BE2C (cell line): ENCODE measurements at places on chromosomes 2 and 18.

DNA sequence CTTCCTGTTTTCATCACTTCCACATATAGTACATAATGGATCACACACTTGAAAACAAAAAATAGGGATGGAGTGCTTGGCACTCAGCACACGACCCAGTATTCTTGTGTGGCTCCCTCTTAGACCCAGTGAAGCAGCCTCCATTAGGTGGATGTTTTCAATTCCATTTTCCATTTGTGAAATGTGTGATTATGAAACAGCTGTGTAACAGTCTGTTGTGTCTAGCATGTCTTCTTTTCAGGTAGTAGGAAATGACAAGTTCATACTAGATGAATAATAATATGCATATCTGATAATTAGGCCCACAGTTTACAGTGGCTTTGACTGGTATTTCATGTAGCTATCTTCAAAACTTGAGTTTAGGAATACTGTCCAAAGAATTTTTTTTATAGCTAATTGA is 35.5 kb downstream of the EML6 start:
- no peak for DNase-seq

GRCh38 chr18:48007955-48008701 is 77.7 kb upstream of the SMAD2 start:
- DNase-seq: peak; percentile 73

DNA sequence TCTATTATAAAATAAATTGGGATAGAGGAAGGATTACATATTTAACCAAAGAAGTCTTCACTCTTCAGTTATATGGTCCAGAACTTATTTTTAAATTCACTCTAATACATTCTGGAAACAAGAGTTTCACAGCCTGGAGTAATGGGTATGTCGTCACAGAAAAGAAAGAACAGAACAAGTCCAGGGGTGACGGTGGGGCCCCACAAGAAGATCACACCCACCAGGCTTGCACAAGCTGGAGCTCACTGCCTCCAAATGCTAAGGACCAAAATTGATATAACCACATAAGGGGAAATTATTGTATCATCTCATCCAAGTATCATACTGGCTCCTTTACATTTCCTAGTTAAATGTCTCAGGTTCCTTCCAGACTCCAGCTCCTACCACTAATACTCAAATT is 11.3 kb downstream of the LRPPRC start:
- no peak for DNase-seq

DNA sequence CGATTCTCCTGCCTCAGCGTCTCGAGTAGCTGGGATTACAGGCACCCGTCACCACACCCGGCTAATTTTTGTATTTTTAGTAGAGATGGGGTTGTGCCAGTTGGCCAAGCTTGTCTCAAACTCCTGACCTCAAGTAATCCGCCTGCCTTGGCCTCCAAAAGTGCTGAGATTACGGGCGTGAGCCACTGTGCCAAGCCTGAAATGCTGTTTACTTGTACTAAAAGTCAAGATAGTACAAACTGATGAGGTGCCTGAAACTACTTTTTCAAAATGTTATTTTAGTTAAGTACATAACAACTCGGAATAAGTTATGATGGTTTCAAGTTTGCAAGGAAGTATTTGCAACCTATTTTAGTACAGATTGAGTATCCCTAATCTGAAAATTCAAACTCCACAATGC is 85.7 kb downstream of the CEP192 start:
- no peak for DNase-seq

GRCh38 chr2:224442071-224442967 is 40.4 kb upstream of the FAM124B start:
- DNase-seq: peak; percentile 24

DNA sequence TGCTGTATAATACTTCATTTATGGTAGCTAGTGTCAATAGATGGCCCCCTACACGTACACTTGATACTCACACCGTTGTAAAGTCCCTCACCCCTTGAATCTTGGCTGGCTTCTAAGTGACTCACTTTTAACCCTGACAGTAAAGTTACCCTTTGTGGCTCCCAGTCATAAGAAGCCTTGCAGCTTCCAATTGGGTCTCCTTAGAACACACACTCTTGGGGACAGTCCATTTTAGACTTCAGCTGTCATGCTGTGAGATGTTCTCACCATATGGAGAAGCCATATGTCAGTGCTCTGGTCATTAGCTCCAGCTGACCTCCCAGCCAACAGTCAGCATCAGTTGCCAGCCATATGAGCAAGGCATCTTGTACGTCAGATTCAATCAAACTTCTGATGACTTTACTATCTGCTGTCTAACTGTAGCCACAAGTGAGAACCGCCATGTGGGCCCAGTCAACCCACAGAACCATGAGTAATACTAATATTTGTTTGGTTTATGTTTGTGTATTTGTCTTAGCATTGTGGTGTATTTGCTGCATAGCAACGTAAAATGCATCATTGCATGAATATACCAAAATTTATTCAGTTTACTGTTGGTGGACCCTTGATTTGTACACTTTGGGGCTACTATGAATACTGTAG is 68.3 kb downstream of the PTPN4 start:
- no peak for DNase-seq

- DNase-seq: no peak
Measured at GRCh38 chr18:34108206-34108605, 116.5 kb downstream of the NOL4 start.

DNA sequence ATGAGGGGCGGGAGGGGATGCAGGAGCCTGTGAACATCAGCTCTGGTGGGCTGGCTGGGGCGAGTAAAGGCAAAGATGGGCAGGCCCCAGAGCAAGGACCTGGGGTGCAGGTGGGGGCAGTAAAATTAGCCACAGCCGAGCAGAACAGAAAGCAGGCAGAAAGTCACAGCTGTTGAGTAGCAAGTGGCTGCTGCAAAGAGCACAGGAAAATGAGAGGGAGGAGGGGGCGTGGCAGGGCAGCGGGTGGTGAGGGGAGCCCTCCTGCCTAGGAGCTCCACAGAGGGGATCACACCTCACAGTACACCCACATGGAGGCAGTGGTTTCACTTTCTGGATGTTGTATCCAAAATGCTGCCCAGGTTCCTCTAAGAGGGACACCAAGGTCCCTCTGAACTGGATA is 79.6 kb downstream of the LBH start:
- no peak for DNase-seq

DNA sequence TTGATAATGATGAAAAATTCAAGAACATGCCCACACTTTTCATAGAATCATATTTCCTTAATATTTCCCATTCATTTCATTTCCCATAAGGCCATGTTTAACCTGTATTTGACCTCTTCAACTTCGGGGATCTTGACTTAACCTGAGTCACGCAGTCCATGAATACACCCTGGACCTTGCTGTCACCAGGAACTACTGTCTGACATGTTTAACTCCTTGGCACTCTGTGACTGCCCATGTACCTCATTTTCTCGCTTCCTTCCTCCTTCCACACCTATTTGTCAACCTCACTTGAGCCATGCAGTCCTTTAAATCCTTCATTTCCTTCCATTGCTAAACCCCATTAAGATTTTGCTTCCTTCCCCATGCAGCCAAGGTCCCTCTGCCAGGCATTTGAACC is 16.3 kb downstream of the ABCB11 start:
- DNase-seq: no peak

DNA sequence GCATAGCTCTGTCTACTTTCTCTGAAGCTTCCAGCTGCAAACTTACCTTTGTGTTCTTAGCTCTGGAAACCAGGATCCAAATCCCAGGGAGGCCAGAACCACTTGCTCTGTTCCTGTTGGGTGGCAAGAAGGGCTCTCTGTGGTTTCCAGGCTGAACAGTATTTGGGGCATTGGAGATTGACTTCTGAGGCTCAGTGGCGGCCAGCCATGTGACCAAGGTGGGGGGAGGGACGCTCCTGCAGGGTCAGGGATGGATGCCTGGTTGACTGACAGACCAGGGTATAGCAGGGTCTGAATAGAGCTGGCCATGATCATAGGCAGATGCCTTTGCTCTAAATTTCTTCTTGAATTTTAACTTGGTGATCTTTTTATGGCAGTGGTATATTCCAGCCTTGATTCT is 15.1 kb downstream of the SLC4A5 start:
- DNase-seq: no peak

- no peak for DNase-seq
Measured at GRCh38 chr2:188819792-188820191, 154.4 kb upstream of the COL3A1 start.

GRCh38 chr2:147688242-147688641 is 156.6 kb upstream of the ACVR2A start:
- DNase-seq: no peak

DNA sequence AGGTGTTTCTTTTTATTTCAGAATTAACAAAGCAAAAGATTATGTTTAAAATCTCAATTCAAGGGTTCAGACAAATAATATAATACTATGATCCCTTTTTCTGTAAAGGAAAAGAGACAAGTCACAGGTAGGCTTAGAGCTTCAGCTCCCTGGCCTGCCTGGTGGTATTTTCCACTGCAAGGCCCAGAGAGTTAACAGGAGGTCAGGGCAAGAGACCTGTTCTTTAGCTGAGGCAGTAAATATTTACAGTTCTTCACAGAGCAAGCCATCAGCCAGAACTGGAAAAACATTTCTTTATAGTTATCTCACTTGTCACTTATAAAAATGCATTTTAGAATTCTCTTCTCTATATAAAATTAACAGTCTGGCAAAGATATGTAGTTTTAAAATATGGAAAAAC is 70.1 kb downstream of the EPG5 start:
- no peak for DNase-seq
